ENCODE measurements at places on chromosomes 6 and 20. TPM values are rescaled to one million over a fixed set of nuclear protein-coding genes. Genes with fewer than 3 reads are reported as not detected.

Gene RPL7L1
- 80.2 TPM for total RNA-seq

Gene MLN
- not detected for total RNA-seq

Gene PHACTR2
- total RNA-seq = 9.7 TPM

Gene PAX1
- total RNA-seq = not detected

Gene CST3
- total RNA-seq = 224 TPM

Gene FAM162B
- not detected for total RNA-seq

Gene CLIC5
- total RNA-seq = not detected

Gene TINAG
- not detected for total RNA-seq

Gene DEFB132
- not detected for total RNA-seq

Gene ARMH2
- total RNA-seq = 0.54 TPM

Gene BPI
- total RNA-seq = not detected

Gene EBF4
- 11.0 TPM for total RNA-seq

Gene BPIFB4
- not detected for total RNA-seq

Gene TMC2
- not detected for total RNA-seq

Gene FKBP1C
- not detected for total RNA-seq

Gene BMP7
- total RNA-seq = 8.7 TPM

Gene ALDH5A1
- 1.2 TPM for total RNA-seq

Gene PSMB8
- total RNA-seq = not detected

Gene ZNF311
- total RNA-seq = 5.1 TPM

Gene TMEM244
- not detected for total RNA-seq

Gene CLPSL1
- not detected for total RNA-seq

Gene MEP1A
- total RNA-seq = not detected

Gene GRIK2
- 95.5 TPM for total RNA-seq

Gene AK9
- 8.1 TPM for total RNA-seq

Gene CST5
- not detected for total RNA-seq

Gene PPIL6
- total RNA-seq = 0.83 TPM

Gene PRSS16
- 0.64 TPM for total RNA-seq

Gene RAET1L
- total RNA-seq = not detected

Gene LCA5
- total RNA-seq = 5.3 TPM

Gene CCR6
- total RNA-seq = not detected

Gene HDDC2
- 55.4 TPM for total RNA-seq

Gene NNAT
- total RNA-seq = 1,047 TPM

Gene OR12D3
- not detected for total RNA-seq

Gene COL10A1
- not detected for total RNA-seq

Data from glutamatergic neuron (in vitro differentiated cells).